Esophagus mucosa (tissue), 1 donor: ENCODE measurements at places on chromosomes 2 and 18.

- ATAC-seq, result peak; percentile 7
Measured at GRCh38 chr2:239198221-239198620, 202.6 kb downstream of the HDAC4 start.

DNA sequence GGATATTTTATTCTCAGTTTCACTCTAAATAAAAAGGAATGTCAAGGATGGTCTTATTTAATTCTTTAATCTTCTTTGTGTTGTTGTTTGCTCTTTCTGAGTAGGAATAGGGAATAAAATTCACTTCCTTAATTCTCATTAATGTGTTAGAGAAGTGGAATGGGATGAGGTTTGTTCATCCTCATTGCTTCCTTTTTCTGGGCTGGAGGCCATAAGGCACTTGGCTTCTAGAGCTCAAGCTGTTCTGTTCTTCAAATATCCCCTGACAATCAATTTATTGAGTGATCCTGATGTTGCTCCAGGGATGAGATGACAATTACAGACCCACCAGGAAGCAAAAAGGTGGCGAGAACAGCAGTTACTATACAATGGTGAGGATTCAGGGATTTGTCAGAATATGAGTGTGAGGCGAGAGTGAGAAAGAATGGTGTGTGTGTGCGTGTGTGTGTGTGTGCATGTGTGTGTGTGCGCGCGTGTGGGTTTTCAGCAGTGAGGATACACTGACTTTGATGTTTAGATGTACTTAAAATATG is 557.6 kb upstream of the FANCL start:
- ATAC-seq, result no peak

- no peak for ATAC-seq
Measured at GRCh38 chr2:54259413-54260240, 3.6 kb upstream of the TSPYL6 start.

DNA sequence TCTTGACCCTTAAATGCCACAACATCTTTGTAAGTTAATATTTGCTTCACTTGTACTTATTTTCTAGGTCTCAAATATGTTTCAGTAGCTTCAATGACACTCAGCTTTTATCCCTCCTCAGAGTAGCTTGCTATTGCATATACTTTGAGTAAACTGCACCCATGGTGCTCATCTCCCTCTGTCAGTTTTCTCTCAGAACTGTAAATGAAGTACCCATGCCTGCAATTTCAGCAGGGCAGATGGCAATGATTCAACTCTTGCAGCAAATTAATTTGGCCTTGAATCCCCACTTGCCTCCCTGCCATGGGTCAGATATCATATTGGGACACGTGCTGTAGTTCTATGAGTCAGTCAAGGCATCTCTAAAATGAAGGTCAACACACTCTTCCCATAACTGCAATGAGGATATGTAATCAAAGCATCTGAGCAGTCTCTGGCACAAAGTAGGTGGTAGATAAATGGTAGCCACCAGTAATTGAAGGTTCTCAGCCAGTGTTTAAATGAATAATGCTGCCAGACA is 225.8 kb downstream of the PIEZO2 start:
- no peak for ATAC-seq

DNA sequence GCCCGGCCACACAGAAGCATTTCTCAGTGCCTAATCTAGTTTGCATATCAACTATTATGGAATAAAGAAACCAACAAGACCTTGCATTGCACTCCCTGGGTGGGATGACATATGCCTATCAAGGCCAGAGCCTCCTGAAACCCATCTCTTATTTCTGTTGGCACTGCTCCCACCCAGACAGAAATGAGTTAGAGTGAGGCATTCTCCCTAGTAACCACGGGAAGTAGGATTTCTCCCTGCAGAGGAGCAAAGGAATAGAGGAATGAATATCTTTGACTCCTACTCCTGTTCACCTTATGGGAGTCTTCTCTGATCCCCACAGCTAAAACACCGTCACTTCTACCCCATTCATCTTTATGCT is 24.2 kb upstream of the SCYGR1 start:
- ATAC-seq, result no peak

DNA sequence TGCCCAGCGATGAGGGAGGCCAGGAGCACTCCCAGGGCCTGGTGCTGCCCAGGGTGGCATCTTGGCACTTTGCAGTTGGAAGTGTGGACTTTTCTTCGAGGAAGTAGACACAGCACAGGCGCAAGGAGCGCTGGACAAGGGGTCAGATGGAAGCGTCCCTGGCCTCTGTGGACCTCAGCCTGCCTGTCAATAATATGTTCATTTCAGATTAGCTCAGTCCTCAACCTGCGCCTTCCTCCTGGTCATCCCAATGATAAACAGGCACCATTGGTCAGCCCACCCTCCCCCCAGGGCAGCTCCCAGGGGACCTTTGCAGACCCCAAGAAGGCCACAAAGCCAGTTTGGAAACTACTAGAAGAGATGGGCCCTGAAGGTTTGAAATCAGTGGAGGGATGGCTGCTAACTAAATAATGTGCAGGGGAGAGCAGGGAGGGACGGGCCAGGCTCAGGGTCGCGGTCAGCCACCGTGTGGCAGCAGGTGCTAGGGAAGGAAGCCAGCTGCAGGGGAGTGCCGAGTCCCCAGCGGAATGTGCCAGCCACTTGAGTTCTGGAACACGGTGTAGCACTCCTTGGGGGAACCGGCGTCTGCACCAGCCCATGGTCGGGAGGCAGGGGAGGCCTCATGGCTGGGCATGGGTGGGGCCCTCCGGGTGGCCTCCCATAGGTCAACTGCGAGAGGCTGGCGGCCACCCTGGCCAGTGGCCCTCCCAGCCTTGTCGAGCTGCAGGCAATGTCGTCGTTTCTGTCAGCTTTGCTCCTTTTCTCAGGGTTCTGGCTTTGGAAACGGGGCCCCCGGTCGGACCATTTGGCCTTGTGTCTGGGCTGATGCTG is 59.9 kb downstream of the ADI1 start:
- ATAC-seq, result no peak

DNA sequence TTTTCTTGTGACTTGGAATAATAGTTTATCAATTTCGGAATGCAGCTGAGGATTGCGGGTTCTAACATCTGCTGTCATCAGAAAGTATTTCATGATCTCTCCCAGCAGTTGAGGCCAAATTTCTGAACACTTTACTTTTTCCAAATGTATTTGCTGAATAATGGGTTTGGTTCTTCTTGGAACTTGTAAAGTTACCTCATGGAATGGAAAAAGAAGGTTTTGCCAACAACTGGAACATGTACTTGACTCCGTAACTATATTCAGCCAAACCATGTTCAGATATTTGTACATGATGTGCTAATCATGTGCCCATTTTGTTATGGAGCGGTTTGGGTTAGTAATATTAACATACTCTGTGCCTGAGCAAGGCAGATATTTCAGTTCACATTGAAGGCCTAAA is 119.6 kb downstream of the LCLAT1 start:
- ATAC-seq, result no peak

- ATAC-seq, result no peak
Measured at GRCh38 chr2:237324405-237324831, 89.5 kb downstream of the COL6A3 start.

DNA sequence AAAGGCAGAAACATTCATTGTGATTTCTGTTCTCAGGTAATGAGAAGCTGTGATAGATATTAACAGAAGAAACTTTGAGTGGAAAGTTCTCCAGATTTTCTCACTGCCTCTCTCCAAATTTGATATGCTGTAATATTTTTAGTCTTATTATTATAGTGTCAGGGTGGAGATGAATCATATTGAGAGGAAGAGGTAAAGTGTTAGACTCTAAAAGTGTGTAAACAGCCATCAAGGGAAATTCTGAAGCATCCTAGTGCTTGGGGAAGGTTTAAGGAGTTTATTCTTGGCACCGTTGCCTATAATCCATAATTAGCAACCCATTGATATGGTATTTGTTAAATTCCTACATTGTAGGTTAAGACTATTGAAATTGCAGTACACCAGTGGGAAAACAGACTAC is 104.7 kb upstream of the NABP1 start:
- no peak for ATAC-seq

DNA sequence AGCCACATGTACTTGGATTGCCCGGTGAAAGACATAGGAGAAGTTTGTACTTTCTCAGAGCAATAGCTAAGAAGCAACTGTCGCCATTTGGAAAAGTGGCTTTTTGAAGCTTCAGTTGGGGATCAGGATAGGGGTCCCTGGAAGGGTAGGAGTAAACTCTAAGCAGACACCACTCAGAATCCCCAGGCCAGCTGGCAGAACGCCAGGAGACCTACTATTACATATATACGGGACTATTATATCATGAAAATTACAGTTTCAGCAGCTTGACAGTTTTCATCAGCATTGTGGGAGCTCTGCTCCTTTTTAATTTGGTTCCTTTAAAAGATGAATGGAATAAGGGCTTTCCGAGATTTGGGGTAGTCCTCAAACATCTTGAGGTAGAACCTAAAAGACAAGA is 54.9 kb downstream of the SRD5A2 start:
- ATAC-seq, result no peak

DNA sequence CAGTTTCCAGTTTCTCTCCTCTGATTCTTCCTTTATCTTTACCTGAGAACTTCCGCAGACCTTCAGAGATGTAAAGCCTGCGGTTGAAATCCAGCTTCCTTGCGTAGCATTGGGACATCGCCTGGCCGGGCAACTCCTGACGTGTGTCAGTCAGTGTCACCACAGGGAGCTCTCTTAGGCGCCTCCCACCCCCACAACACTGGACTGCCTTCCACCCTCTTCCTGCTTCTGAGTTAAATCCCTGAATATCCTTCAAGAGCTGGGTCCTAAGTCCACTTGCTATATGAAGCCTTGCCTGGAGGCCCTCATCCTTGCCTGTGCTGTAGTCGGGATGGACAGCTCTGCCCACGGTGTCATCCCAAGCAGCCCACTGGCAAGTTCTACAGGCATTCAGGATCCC is 179.4 kb downstream of the SEPTIN10 start:
- no peak for ATAC-seq

GRCh38 chr18:59033359-59033758 is 106.3 kb upstream of the SEC11C start:
- no peak for ATAC-seq

DNA sequence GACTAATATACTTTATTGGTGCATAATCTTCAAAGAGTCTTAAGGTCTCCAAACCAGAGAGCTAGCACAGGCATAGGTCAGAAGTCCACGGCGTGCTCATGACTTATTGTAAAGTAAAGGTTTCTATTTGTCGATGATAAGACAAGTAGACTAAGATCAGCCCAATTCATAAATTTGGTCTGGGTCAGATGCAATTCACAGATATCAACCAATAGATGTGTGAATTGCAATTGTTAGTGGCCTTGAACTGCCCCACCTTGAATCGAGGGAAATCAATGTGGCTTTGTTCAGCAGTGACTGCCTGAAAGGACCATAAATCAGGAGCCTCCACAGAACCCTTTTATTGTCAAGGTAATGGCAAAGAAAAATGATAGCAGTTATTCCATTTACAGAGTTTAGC is 39.1 kb upstream of the CPS1 start:
- no peak for ATAC-seq

DNA sequence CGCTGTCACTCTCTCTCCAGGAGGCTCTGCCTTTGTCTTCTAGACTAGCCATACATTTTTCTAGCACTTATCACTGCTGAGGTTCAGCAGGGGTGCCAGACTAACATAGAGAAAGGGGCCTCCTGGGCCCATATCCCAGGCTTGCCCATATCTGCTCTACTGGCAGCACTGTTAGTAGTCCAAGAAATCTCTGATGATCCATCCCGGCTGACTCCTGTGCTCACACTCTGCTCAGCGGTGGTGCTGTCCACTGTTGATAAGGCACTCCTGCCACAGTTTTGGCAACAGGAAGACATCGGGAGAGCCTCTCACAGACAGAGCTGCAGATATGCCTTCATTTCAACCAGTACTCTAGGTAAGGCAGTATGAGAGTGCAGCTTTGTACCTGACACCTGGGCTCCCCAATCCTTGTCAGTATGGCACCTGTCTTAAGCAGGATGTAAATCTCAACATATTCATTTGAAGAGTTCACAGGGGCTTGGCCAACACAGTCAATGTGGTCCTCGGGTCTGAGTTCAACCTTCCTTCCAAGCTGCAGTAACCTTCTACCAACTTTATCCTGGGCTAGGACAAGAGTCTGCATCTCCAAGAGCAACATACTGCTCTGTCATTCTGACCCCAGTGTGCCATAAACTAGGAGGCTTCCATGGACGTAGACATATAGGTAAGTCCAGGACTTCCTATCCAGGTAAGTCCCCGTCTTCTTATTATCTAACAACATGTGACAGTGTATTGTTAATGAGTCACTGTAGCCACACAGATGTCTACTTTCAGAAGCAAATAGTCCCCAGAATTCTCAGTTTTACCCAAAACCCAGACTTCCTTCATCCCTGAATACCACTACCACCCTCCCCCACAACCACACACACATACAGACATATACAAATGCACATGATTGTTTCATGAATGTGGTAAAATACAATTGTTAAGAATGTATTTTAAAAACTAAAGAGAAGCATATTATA is 16.2 kb downstream of the KLF7 start:
- ATAC-seq, result peak; percentile 15

- no peak for ATAC-seq
Measured at GRCh38 chr2:239642406-239643004, 241.7 kb upstream of the HDAC4 start.

- no peak for ATAC-seq
Measured at GRCh38 chr2:88144914-88145497, 17.1 kb upstream of the FABP1 start.

DNA sequence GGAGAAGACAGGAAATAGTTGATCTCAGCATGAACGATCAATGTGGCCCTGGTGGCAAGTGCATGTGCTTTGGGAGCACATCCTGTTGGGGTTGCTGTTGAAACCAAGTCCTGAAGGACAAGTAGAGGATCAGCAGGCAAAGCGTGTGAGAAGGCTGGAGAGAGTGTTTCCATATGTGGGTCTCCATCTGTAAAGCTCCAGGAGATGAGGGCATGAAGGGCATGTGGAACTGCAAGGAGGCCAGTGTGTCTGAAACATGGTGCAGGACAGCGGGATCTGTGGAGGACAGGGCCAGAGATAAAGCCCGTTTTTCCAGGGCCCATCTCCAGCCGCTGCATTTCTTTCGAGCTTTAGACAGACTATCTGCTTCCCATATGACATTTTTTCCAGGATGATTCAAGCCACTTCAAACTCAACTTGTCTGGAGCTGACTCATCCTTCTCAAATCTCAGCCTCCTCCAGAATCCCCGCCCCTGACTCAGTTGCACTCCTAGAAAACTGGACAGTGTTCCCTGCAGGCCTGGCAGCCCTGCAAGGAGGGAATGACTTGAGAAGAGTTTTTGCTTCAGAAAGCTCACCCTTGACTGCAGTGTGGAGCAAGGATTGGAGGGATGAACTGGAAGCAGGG is 226.1 kb downstream of the VAPA start:
- ATAC-seq, result peak; percentile 19

GRCh38 chr2:19690429-19690828 is 211.4 kb downstream of the TTC32 start:
- no peak for ATAC-seq

- peak; percentile 97 for ATAC-seq
Measured at GRCh38 chr2:33222309-33222708, 254.1 kb upstream of the RASGRP3 start.
